ENCODE measurements at places on chromosomes 5 and 9. TPM values are rescaled to one million over a fixed set of nuclear protein-coding genes. Genes with fewer than 3 reads are reported as not detected.

GRCh38 chr9:82499337-82499736 lies 510.8 kb downstream of the SPATA31D1 start:
- H3K4me3 ChIP-seq, result no peak overlapping the region
- no peaks in the 10 kb centered on the region for H3K4me1 ChIP-seq
- no peaks in the 10 kb centered on the region for H3K36me3 ChIP-seq
- no peak for DNase-seq
- H3K27ac ChIP-seq, result no peak overlapping the region

GRCh38 chr9:130634191-130634768 lies 30.1 kb upstream of the PRDM12 start:
- no peak overlapping the region for H3K27ac ChIP-seq
- H3K4me3 ChIP-seq, result no peak overlapping the region
- no peak for DNase-seq
- no peaks in the 10 kb centered on the region for H3K27me3 ChIP-seq

- DNase-seq, result no peak
- H3K36me3 ChIP-seq, result no peaks in the 10 kb centered on the region
- no peak overlapping the region for H3K4me3 ChIP-seq
- H3K4me1 ChIP-seq, result no peaks in the 10 kb centered on the region
Observed at GRCh38 chr9:108186642-108187395, 669.0 kb downstream of the ACTL7B start.

- H3K4me1 ChIP-seq, result no peaks in the 10 kb centered on the region
- H3K27ac ChIP-seq, result no peak overlapping the region
- H3K4me3 ChIP-seq, result no peak overlapping the region
- no peaks in the 10 kb centered on the region for H3K36me3 ChIP-seq
Observed at GRCh38 chr5:180640611-180640860, 8.9 kb downstream of the FLT4 start.

DNA sequence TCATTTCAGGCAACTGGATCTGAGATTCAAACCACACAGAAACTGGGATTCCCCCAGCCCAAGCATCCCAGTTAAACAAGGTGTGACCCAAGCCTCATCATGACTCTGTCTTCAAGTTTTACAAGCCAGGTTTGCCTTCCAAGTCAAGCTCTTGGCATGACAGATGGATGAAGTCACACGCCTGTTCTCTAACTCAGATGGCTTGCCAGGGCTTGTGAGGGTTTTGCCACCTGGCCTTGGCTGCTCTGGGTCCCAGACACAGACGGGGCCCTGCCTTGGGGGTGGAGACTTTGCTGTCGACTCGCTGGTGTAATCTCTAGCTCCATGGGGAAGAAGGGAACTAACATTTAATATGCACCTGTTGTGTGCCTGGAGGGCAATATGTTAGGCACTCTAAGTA lies 95.8 kb upstream of the RARS1 start:
- peaks cover 3% of the 10 kb centered on the region for H3K27me3 ChIP-seq
- no peak for DNase-seq
- H3K4me3 ChIP-seq, result no peak overlapping the region
- no peak overlapping the region for H3K27ac ChIP-seq
- H3K36me3 ChIP-seq, result peaks cover 2% of the 10 kb centered on the region

GRCh38 chr9:70392189-70392588 lies 22.3 kb downstream of the KLF9 start:
- no peaks in the 10 kb centered on the region for H3K27me3 ChIP-seq
- H3K4me1 ChIP-seq, result peaks cover 80% of the 10 kb centered on the region
- DNase-seq, result peak; percentile 22
- no peak overlapping the region for H3K27ac ChIP-seq
- no peak overlapping the region for H3K4me3 ChIP-seq

DNA sequence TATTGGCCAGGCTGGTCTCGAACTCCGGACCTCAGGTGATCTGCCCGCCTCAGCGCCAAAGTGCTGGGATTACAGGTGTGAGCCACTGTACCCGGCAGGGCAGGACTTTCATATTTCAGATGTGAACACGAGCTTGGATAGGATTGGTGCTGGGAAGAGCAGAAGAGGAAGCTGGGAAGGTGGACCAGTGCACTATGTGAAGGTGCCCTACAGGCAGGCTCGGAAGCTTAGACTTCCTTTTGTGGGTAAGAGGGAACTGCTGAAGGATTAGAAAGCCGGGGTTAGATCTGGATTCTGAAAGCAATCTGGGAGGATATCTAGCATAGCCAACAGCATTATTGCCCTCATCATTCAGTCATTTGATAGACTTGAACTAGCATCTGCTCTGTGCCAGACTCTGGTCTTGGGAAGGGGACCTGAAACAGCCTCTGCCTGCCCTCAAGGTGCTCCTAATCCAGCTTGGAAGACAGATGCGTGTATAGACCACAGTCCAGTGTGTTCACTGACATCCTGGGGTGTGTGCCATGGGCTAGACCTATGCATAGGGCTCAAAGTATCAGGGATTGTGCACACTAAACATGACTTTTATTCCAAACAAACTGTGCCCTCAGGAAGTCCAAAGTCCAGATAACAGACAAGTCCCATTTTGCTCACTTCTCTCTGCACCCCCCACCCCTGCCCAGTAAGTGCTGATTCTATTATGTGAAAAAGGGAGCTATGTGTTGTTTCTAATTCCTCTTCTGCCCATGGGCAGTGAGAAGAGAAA lies 637 bp downstream of the CBY3 start:
- H3K36me3 ChIP-seq, result peaks cover 28% of the 10 kb centered on the region
- peak overlapping the region; percentile 61 for H3K27ac ChIP-seq
- H3K4me3 ChIP-seq, result peak overlapping the region; percentile 91
- peaks cover 23% of the 10 kb centered on the region for H3K4me1 ChIP-seq

- peak; percentile 47 for DNase-seq
- no peaks in the 10 kb centered on the region for H3K4me1 ChIP-seq
- H3K4me3 ChIP-seq, result no peak overlapping the region
Observed at GRCh38 chr5:138632900-138633489, 57.8 kb upstream of the HSPA9 start.

GRCh38 chr9:94611638-94612068 lies 18.0 kb upstream of the FBP2 start:
- no peak overlapping the region for H3K4me3 ChIP-seq
- peaks cover 26% of the 10 kb centered on the region for H3K27me3 ChIP-seq
- peaks cover 1% of the 10 kb centered on the region for H3K36me3 ChIP-seq
- H3K4me1 ChIP-seq, result peaks cover 9% of the 10 kb centered on the region
- DNase-seq, result peak; percentile 83

GRCh38 chr5:111998871-111999270 lies 241.9 kb upstream of the NREP start:
- H3K27me3 ChIP-seq, result peaks cover 2% of the 10 kb centered on the region
- no peak for DNase-seq
- H3K4me1 ChIP-seq, result peaks cover 2% of the 10 kb centered on the region
- H3K36me3 ChIP-seq, result no peaks in the 10 kb centered on the region
- H3K4me3 ChIP-seq, result no peak overlapping the region

GRCh38 chr5:126107381-126107780 lies 315.8 kb upstream of the GRAMD2B start:
- no peak for DNase-seq
- no peak overlapping the region for H3K27ac ChIP-seq
- no peaks in the 10 kb centered on the region for H3K36me3 ChIP-seq
- H3K27me3 ChIP-seq, result no peaks in the 10 kb centered on the region
- H3K4me1 ChIP-seq, result no peaks in the 10 kb centered on the region
- no peak overlapping the region for H3K4me3 ChIP-seq

GRCh38 chr9:20632705-20633104 lies 10.4 kb upstream of the MLLT3 start:
- no peak overlapping the region for H3K4me3 ChIP-seq
- H3K27me3 ChIP-seq, result peaks cover 5% of the 10 kb centered on the region
- H3K36me3 ChIP-seq, result no peaks in the 10 kb centered on the region
- DNase-seq, result no peak
- H3K27ac ChIP-seq, result no peak overlapping the region
- no peaks in the 10 kb centered on the region for H3K4me1 ChIP-seq

DNA sequence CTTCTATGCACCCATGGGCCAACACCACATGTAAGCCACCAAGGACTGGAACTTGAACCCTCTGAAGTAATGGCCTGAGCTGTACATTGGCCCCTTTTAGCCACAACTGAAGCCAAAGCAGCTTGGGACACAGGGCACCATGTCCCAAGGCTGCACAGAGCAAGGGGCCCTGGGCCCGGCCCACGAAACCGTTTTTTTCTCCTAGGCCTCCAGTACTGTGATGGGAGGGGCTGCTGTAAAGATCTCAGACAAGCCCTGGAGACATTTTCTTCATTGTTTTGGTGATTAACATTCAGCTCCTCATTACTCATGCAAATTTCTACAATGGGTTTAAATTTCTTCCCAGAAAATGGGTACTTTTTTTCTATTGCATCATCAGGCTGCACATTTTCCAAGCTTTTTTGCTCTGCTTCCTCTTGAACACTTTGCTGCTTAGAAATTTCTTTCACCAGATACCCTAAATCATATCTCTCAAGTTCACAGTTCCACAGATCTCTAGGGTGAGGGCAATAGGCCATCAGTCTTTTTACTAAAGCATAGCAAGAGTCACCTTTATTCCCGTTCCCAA lies 25.5 kb upstream of the FBXW11 start:
- H3K27ac ChIP-seq, result no peak overlapping the region
- peaks cover 10% of the 10 kb centered on the region for H3K4me1 ChIP-seq
- peaks cover 8% of the 10 kb centered on the region for H3K36me3 ChIP-seq
- no peak for DNase-seq
- no peaks in the 10 kb centered on the region for H3K27me3 ChIP-seq

DNA sequence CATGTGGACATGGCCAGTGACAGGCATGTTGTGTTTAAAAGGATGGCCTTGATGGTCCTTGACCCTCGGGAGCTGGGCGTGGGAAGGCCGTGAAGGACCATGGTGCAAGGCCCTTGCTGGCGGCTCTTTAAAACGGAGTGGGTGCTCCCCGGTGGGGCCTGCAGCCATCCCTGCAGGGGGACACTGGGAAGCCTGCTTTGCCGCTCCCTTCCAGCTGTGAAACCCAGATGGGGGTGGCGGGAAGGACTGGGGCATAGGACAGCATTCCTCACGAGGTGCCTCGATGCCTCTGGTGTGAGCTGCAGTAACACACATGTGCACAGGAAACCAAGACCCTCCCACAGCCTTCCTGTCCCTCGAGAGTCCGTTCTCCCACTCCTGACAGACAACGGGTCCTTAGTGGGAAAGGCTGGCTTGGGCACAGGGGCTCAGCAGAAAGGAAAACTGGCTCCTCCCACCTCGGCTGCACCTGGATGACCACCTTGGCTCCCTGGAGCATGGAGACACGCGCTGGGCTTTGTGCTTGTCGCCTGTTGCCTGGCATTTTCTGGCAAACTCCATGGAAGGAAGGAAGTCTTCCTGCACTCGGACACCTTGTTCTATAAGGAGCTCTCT lies 30.3 kb upstream of the IRX4 start:
- H3K27ac ChIP-seq, result no peak overlapping the region
- H3K4me1 ChIP-seq, result no peaks in the 10 kb centered on the region
- no peak for DNase-seq
- no peaks in the 10 kb centered on the region for H3K36me3 ChIP-seq

- H3K27me3 ChIP-seq, result no peaks in the 10 kb centered on the region
- no peaks in the 10 kb centered on the region for H3K4me1 ChIP-seq
- no peak overlapping the region for H3K27ac ChIP-seq
- no peak overlapping the region for H3K4me3 ChIP-seq
- no peak for DNase-seq
- H3K36me3 ChIP-seq, result no peaks in the 10 kb centered on the region
Observed at GRCh38 chr5:92801911-92802310, 779.1 kb downstream of the NR2F1-AS1 start.

DNA sequence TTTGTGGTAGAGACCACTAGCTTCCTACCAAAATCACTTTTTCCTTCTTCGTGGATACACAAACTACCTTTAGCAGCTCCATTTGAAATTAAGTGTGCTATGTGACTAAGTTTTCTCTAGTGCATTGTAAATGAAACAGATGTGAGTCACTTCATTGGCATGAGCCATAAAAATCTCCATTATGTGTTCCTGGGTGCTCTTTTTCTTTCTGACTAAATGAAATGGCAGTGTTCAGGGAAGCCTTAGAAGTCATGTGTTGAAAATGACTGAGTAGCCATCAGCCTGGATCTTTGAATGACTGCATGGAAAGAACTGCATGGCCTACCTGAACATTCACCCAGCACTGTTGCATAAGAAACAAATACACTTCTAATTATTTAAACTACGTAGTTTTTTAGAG lies 107.9 kb downstream of the NDUFAF2 start:
- H3K36me3 ChIP-seq, result peaks cover 2% of the 10 kb centered on the region
- H3K27me3 ChIP-seq, result no peaks in the 10 kb centered on the region
- no peak overlapping the region for H3K27ac ChIP-seq
- peak; percentile 7 for DNase-seq
- peaks cover 13% of the 10 kb centered on the region for H3K4me1 ChIP-seq

GRCh38 chr9:137650259-137650658 lies 31.5 kb downstream of the EHMT1 start:
- H3K27ac ChIP-seq, result no peak overlapping the region
- H3K27me3 ChIP-seq, result no peaks in the 10 kb centered on the region
- DNase-seq, result no peak
- peaks cover 28% of the 10 kb centered on the region for H3K36me3 ChIP-seq
- no peak overlapping the region for H3K4me3 ChIP-seq
- H3K4me1 ChIP-seq, result peaks cover 33% of the 10 kb centered on the region

DNA sequence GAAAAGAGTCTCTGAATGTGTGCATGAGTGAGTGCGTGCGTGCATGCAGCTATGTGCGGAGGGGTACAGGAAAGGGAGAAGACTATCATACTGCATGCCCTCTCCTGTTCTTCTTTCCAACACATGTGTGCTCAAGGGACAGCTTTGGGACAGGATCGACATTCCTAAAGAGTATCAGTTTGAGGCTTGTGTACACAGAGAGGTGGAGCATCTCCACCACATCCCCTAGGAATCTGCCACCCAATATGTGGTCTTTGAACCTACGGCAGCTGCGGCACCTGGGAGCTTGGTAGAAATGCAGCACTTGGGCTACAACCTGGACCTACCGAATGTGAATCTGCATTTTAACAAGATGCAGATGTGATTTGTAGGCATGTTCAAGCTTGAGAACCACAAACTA lies 132.3 kb upstream of the GLRA1 start:
- H3K4me3 ChIP-seq, result no peak overlapping the region
- H3K27ac ChIP-seq, result no peak overlapping the region
- H3K36me3 ChIP-seq, result no peaks in the 10 kb centered on the region
- no peak for DNase-seq

- DNase-seq, result no peak
- peaks cover 78% of the 10 kb centered on the region for H3K4me1 ChIP-seq
- peak overlapping the region; percentile 79 for H3K27ac ChIP-seq
- H3K27me3 ChIP-seq, result no peaks in the 10 kb centered on the region
- H3K4me3 ChIP-seq, result no peak overlapping the region
- H3K36me3 ChIP-seq, result peaks cover 2% of the 10 kb centered on the region
Observed at GRCh38 chr5:56092115-56092514, 97.4 kb upstream of the IL6ST start.

- H3K4me1 ChIP-seq, result peaks cover 25% of the 10 kb centered on the region
- no peak overlapping the region for H3K4me3 ChIP-seq
- no peak overlapping the region for H3K27ac ChIP-seq
Observed at GRCh38 chr9:134408939-134409737, 82.9 kb downstream of the RXRA start.

- no peak overlapping the region for H3K27ac ChIP-seq
- peaks cover 3% of the 10 kb centered on the region for H3K36me3 ChIP-seq
- DNase-seq, result no peak
- peaks cover 29% of the 10 kb centered on the region for H3K4me1 ChIP-seq
Observed at GRCh38 chr5:40499007-40499406, 180.7 kb upstream of the PTGER4 start.

HTR4 gene
- total RNA-seq, result not detected

TRPM3 gene
- not detected for total RNA-seq

FAXDC2 gene
- 0.14 TPM for total RNA-seq

EDIL3 gene
- not detected for total RNA-seq

SOX30 gene
- total RNA-seq, result 0.18 TPM

TICAM2 gene
- 1.7 TPM for total RNA-seq

PCA3 gene
- total RNA-seq, result not detected

BAG1 gene
- total RNA-seq, result 47.9 TPM

NSG2 gene
- not detected for total RNA-seq

ENTPD2 gene
- total RNA-seq, result not detected

IL13 gene
- 5.5 TPM for total RNA-seq

IRX4 gene
- not detected for total RNA-seq

CPEB4 gene
- total RNA-seq, result 8.3 TPM

SCGB3A2 gene
- not detected for total RNA-seq

ANGPTL2 gene
- not detected for total RNA-seq

CARD6 gene
- 1.5 TPM for total RNA-seq

WDR38 gene
- not detected for total RNA-seq

Measured in activated CD4-positive, alpha-beta T cell treated with anti-CD3 and anti-CD28 coated beads for 36 hours (primary cell).